ENCODE measurements at places on chromosomes 13 and 19.

DNA sequence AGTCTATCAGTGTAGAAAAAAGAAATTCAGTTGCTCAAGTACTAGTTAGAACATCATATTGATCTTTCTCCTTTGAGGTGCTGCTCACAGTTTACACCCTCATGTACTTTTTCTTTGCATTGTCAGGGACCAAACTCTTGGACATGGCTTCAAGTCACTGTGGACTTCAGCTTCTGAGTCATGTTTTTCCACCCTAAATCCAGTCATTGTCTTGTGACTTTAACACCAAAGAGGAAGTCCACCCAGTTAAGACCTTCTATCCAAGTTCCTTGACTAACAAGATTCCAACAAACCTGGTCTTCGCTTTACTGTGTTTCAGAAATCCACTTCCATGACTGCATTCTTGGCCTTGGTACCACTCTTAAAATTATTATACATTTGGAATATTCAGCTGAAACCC is 206.7 kb upstream of the ARGLU1 start:
- no peak for DNase-seq

GRCh38 chr13:97274829-97275649 is 52.9 kb downstream of the MBNL2 start:
- DNase-seq, result peak; percentile 94

DNA sequence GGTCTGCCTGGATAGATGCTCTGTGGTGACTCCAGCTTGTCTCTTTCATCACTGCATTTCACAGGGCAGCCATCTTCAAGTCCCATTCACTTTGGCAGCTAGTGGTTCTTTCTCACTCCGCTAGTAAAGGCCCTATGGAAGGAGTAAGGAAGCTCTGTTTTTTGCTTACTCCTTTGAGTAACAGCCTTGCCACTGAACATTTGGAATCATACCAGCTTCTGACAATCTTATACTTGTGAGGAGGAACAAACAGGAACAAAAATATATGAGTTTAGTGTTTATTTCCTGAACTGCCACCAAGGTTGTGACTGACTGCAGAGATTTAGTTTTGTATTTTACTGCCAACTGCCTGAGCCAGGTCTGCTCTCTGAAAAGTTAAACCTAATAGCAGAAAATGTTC is 38.7 kb downstream of the KCTD4 start:
- peak; percentile 44 for DNase-seq

DNA sequence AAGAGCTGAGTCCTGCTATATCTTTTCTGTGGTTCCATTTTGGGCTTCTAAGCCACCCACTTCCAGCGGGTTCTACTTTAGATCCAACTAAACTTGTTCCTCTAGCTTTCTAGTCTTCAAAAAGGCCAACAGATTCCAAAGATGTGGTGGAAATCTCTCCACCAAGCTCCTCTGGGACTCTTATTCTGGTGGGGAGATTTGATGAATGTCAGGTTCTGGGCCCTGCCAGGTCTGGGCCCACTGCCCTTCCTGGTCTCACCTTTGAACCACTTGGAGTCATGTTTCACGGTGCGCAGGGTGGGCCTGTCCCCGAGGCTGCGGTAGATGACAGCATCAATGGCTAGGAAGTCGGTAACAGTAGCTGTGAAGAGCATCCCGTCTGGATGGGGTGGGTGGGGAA is 4.8 kb downstream of the SEMA6B start:
- no peak for DNase-seq

DNA sequence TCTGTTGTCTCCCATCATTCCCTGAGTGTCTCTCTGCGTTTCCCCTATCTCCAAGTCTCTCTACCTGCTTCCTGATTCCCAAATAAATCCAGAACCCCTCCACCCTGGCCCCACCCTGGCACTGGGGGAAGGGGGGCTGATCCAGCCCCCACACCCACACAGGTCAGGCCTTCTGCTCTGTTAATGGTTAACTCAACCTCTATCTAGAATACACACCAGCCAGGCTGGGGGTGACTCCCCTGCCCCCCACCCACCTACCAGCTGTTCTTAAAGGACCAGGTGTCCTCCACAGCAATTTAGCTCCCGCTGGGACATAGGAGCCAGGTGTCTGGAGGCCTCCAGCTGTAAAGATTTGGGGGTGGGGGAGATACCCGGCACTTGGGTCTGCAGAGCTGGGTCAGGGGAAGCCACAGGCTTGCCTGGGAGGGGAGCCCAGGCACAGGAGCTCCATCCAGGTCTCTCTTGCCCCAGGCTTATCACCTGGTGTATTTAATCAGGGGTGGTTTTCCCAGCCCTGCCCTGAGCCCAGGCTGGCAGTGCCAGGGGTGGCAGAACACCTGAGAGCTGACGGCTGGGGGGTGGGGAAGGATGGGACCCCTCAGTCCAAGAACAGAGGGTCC is 3.9 kb downstream of the IRF2BP1 start:
- DNase-seq, result no peak

DNA sequence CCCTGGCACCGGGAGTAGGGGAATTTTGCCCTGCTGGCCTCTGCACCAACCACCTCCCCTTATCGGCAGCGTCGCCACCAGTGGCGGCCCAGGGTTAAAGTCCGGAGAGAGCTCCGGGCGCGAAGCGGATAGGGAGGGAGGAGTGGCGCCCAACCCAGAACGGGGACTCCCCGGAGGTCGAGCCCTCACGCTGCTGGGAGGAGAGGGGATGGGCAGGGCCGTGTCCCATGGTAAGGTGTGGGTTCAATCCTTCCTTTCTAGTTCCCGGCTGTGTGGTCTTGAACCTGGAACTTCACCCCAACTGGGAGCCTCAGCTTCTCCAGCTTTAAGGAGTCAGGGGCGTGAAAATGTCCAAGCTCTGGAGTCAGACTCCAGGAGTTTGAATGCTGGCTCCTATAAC is 23.3 kb upstream of the BCL3 start:
- DNase-seq, result no peak

GRCh38 chr13:110396913-110397381 is 89.9 kb downstream of the COL4A2 start:
- peak; percentile 100 for DNase-seq

DNA sequence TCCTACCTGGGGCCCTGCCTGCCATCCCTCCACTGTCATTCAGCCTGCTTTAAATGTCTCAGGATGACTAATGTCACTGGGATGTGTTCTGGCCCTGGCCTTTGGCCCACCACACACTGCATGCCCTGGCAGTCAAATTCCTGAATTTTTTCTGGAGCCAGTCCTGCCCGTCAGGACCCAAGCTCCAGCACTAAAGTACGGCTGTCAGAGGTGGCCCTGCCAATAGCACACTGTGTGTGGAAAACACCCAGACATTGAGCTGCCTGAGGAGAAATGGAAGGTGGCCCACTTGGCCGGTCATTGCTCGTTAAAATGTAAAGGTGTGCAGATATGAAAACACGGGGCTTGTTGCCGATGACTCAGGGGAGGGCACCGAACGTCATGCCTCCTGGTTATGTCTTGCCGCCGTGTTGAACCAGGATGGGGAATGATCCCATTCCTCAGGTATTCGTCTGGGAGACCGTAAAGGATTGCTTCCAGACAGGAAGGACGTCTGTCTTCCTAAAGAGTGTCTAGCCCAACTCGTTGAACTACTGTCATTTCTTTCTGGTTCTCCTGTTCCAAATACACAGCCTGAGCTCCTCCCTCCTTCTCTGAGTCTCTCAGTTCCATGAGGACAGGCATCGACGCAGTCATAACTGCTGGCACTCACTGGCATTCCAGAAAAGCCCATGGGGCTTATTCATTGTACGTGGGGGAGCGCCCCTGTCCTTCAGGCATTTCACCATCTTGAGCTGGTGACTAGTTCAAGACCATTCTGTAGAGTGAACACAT is 40.6 kb downstream of the COL4A2 start:
- DNase-seq, result peak; percentile 68

GRCh38 chr19:58519087-58519354 is 589 bp downstream of the ZBTB45 start:
- DNase-seq, result peak; percentile 72

DNA sequence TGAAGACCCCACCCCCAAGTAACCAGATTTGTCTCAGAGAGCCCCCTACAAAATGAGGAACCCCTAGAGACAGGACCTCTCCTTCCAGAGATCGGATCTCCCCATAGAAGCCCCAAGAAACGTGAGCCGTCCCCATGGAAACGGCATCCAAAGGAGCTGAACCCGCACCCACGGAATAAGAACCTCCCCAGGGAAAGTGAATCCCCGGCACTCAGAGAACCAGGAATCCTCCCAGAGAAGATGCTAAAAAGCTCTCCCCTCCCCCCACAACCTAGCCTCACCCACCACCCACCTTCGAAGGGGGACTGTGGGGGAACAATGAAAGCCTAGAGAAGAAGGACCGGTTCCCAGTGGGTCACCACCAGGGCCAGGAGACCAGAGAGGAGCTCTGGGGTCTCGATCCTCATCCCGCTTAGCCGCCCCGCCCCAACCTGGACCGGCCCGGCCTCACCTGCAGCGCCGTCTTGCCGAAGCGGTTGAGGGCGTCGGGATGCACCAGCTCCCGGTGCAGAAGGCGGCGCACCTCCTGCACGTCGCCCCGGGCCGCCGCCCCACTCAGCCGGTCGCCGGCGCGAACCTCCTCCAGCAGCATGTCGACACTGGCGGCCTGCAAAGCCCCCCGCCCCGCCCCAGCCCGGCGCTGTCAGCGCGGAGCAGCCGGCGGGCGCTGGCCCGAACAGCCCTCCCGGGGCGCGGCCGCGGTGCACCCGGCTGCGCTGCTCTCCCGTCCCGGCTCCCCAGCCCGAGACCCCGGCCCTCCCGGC is 535 bp downstream of the CDKN2D start:
- DNase-seq, result no peak

DNA sequence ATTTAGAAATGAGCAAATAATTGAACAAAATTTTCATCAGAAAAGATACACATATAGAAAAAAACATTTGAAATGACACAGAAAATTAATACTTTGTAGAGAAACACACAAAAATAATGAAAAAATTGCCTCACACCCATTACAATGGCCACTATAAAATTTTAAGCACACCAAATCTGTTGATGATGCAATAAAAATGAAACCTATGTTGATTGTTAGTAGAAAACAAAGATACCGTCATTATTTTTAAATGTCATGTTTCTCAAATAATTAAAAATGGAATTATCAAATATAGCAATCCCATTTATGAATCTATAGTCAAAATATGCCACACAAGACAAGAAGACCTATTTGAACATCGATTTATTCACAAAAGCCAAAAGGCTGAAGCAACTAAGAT is 90.5 kb downstream of the ZNF708 start:
- DNase-seq, result no peak

DNA sequence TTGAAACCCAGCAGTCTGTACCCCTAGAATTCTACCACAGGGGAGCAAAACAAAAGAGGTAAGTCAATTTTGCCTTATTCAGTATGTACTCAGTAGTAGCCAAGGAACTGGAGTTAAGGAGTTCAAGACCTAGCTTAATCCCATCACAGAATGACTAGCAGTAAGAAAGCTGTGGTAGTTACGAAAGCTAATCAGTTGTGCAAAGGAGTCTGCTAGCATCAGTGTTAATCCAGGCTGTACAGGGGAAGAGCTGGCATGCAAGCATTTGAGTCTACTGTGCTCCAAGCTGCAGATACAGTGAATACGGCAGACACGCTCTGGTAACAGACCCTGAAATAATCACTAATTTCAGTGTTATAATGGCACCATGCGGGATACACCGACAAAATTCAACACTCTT is 4.7 kb downstream of the DNMT1 start:
- no peak for DNase-seq

- DNase-seq, result peak; percentile 27
Observed at GRCh38 chr13:93409816-93410215, 183.2 kb downstream of the GPC6 start.

- peak; percentile 11 for DNase-seq
Observed at GRCh38 chr19:6761053-6761676, 6.1 kb downstream of the SH2D3A start.

GRCh38 chr13:33970746-33971561 is 153.0 kb downstream of the RFC3 start:
- DNase-seq, result no peak

GRCh38 chr13:93775507-93776108 is 549.0 kb downstream of the GPC6 start:
- DNase-seq, result peak; percentile 88

- no peak for DNase-seq
Observed at GRCh38 chr13:99426426-99426825, 74.8 kb upstream of the TM9SF2 start.

DNA sequence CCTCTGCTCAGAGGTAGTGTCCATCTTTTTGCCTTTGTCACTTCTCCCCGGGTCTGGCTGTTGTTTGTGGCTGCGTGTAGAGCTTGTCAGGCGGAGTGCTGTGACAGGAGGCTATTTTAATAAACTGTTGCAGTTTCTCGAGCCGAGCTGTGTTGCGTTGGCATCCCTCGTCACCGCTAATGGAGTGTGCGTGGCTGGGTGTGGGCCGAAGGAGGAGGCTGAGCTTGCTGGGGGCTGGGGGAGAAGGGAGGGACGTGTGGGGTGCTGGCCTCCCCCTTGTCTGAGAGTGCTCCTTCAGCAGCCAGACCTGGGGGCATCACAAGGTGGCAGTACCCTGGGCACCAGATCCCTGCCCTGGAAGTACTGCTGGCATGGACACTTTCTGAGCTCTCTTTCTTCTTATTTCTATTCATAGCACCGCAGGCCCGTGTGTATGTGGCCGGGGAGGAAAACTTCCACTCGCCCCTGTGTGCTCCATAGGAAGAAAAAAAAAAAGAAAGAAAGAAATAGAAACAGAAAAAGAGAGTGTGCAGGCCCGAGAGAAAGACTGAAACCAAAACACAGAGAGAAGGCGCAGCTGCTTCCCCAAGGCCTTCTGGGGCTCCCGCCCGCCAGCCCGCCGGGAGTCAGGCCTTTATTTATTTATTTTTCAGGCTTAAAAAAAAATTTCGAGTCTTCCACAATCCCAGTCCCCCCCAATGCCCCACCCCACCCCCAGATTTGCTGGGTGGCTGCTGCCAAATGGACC is 27.0 kb downstream of the NFIX start:
- peak; percentile 70 for DNase-seq

DNA sequence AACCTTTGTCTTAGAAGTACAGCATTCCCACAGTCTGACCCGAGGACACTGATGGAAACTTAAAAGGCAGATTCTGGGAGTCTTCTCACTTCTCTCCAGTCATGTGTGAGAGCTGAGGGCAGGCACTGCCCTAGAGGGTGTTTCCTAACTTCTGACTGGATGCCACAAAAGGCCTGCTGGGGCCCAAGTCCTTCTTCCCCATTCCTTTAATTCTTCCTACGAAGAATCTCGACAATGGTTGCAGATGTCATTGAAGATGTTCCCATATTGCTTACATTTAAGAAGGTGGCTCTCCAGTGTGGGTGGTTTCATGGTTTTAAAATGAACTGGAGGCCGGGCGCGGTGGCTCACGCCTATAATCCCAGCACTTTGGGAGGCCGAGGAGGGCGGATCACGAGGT is 27.4 kb upstream of the ZNF564 start:
- DNase-seq, result no peak

GRCh38 chr13:27401210-27401609 is 23.2 kb upstream of the GTF3A start:
- no peak for DNase-seq
